ENCODE measurements at places on chromosomes 5 and 9.

DNA sequence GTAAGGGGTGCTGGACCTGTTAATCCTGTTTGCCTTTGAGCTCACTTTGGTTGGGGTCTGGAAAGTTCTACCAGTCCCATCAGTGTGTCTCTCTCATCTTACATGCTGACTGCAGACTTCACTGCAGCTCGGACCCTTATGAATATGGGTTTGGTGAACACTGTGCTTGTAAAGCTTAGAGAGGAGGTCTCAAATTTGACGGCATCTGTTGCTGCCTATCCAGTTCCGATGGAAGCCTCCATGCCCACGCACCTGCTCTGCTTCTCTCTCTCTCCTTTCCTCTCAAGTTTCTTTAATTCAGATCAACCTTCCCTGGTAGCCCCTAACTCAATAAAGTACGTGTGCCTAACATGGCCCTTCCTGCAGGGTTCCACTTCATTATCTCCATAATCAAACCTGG, 217.9 kb downstream of the HSPA4 start:
- no peak for DNase-seq

DNA sequence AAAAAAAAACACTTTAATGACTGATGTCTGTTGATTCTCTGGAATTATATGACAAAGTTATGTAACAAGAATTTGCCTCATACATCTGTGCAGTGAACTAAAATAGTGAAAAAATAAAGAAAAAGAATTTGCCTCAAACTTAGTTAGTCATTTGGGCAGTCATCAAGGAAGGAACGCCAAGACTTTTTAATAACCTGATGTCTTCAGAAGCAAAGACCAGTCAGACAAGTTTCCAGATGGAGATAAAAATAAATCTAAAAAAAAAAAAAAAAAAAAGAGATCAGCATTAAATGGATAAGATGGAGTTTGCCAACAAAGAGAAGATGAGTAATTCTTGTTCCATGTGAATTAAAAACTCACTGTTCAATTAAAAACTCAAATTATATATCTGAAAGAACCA, 52.3 kb upstream of the JMY start:
- no peak for DNase-seq

DNA sequence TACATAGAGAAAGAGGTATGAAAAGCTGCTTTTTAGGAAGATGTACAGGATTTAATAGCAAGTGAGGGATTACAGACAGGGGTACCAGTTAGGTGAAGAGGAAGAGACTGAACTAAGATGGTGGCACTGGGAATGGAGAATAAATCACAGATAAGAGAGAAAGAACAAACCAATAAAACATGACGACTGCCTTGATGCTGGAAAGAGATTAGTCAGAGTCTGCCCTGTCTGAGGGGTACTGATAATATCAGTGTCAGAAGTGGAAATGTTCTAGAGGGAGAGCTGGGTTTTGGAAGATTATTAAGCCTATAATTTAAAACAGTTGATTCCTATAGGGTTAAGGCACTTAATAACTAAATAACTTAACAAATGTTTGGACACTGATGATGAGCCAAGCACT, 77.7 kb downstream of the NR2F1 start:
- DNase-seq, result no peak

GRCh38 chr9:124290743-124291554, 33.2 kb downstream of the NEK6 start:
- no peak for DNase-seq

DNA sequence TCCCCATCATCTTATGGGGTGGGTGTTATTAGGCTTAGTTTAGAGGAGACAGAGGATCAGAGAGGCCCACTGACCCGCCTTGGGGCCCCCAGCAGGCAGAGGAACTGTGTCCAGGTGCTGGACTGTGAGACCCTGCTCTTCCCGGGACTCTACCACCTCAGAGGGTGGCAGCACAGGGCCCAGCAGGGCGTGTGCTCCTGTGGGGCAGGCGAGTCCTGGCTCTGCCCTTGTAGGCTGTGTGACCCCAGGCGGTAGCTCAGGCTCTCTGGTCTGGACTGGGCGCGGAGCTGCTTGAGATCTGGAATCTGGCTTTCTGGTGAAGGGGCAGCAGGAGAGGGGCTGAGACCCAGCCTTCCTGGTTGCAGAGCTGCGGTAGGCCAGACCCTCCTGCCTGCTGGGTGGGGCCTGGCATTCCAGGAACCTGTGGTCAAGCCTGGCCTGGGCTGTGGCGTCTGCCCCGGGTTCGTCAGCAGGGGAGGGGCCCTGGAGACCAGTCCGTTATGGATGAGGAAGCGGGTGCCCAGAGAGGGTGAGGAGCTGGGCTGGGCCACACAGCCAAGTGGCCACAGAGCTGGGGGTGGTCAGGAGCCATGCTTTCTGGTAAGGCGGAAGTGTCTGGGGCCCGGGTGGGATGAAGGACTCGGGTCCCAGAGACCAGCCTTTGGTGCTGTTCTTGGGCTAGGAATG, 46.5 kb downstream of the RXRA start:
- no peak for DNase-seq

DNA sequence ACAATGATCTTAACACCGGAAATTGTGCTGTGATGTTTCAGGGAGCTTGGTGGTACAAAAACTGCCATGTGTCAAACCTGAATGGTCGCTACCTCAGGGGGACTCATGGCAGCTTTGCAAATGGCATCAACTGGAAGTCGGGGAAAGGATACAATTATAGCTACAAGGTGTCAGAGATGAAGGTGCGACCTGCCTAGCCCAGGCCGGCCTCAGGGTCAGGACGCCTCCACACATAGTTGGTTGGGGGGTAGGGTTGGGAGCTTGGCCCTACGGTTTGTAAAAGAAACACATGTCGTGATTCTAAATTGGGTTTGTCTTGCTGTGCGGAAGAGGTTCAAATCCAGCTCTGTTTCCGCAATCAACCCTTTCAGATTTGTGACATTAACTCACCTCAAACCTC, 6.6 kb downstream of the FCN2 start:
- DNase-seq, result no peak

- no peak for DNase-seq
Observed at GRCh38 chr9:124284237-124284831, 26.6 kb downstream of the NEK6 start.

DNA sequence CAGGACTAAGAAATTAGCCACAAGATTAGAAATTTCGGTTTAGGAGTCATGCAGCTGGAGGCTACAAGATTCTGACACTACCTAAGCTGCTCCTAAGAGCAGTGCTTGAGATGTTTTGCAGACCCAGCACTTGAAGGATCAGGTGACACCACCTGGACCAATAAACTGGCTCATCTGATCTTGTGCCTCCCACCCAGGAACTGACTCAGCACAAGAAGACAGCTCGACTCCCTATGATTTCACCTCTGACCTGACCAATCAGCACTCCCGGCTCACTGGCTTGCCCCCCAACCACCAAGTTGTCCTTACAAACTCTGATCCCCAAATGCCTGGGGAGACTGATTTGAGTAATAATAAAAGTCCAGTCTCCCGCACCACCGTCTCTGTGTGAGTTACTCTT, 170.4 kb downstream of the TTC39B start:
- no peak for DNase-seq

Measured in stimulated activated naive CD4-positive, alpha-beta T cell treated with Interleukin-2 at 50 U/mL for 16 hours (primary cell).